ENCODE measurements at places on chromosomes 3 and 15.

- no peak for DNase-seq
These were observed 179.4 kb downstream of the RPLP1 start for GRCh38 chr15:69631978-69632377.

- DNase-seq, result no peak
These were observed 122.6 kb upstream of the SMAD3 start for GRCh38 chr15:66942649-66943390.

- no peak for DNase-seq
These were observed 23.4 kb upstream of the TLE3 start for GRCh38 chr15:70120958-70121623.

DNA sequence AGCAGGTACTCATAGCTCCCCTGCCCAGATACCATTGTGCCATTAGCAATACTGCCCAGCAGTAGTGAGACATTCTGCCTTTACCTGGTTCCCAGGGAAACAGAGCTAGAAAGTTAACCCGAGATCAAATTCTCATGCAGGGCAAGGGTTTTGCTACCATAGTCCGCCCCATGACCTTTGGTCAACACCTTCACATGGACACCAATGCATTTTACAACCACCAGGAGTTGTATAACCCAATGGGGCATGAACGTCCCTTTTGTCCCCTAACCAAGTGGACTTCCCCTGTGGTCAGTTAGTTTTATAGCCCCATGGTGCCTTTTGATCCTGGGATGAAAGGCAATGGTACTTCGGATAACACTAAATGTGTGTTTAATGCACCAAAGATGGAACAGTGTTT is 151.7 kb upstream of the IQSEC1 start:
- DNase-seq, result no peak

DNA sequence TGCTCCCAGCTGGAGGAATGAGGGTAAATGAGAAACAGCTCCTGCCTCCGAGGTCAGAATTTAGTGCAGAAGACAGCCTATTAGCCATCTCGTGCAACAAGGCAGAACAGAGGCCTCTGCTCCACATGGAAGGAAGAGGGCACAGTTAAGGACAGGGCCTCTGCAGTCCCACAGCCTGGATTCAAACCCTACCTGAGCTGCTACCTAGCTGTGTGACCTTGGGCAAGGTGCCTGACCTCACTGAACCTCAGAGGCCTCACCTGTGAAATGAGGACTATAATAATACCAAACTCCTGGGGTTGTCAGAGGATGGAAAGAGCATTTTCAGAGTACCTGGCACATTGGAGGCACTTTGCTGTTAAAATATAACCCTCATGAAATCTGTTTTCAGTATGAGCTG is 285.7 kb upstream of the CTNNB1 start:
- no peak for DNase-seq

- no peak for DNase-seq
These were observed 351.5 kb upstream of the TPM1 start for GRCh38 chr15:62691008-62691407.

All from substantia nigra (tissue), 51 donors.